ENCODE measurements at places on chromosomes 7 and 10.

- no peak for DNase-seq
These were observed 138.9 kb downstream of the VTI1A start for GRCh38 chr10:112585960-112586359.

- DNase-seq = no peak
These were observed 119.9 kb downstream of the MBL2 start for GRCh38 chr10:52652431-52653262.

DNA sequence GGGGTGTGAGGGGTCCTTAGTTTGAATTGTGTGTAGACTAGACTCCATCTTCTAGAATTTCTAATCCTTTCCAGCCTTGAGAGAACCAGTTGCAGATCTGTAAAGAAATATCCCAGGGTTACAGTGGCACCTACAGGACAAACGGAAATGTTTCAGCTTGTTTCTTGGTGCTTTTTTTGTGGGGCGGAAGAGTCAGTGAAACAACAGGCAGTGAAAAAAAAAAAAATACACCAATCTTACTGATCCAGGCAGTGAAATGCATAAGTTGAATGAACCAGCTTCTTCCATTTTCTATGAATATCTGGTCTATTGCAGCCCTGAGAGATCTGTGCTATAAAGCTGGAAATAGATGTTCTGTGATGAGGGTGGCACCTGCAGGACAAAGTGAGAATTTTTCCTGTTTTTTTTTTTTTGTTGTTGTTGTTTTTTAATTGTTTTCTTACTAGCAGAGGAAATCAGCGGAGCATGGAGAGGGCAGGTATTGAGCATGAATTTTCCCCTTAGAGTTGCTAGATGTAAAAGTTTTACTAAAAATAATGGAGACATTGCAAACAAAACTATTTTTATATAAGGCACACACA, 81.9 kb upstream of the DYNC1I1 start:
- no peak for DNase-seq

DNA sequence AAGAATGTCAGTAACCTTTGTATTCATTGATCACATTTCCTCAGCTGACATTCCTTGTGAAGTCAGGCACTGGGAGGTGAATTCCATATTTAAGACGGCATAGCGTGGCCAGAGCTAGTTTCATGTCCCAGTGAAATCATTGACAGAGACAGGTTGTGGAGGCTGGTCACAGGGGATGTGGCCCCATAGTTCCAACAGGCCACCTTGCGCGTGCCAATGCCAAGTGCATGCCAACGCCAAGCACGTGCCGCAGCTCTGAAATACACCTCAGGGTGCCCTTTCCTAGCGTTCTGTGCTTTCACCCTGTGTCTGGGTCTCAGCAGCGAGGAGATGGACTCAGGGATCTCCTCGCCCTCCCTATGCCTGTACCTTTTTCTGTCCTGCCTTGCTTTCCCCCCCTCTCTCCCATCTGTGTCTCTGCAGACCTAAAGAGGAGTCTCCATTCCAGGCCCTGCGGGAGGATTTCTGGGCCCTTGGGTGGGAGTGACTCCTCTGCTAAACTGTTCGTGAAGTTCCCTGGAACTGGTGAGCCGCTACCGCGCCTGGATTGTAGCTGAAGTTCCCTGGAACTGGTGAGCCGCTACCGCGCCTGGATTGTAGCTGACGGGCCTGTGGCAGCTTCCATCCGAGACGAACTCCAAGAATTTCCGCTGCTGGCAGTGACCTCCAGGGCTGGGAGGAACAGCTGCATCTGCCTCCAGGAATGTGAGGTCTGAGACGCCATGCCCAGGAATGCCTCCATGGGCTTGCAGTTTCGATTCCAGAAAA, 19.7 kb downstream of the AQP1 start:
- no peak for DNase-seq

DNA sequence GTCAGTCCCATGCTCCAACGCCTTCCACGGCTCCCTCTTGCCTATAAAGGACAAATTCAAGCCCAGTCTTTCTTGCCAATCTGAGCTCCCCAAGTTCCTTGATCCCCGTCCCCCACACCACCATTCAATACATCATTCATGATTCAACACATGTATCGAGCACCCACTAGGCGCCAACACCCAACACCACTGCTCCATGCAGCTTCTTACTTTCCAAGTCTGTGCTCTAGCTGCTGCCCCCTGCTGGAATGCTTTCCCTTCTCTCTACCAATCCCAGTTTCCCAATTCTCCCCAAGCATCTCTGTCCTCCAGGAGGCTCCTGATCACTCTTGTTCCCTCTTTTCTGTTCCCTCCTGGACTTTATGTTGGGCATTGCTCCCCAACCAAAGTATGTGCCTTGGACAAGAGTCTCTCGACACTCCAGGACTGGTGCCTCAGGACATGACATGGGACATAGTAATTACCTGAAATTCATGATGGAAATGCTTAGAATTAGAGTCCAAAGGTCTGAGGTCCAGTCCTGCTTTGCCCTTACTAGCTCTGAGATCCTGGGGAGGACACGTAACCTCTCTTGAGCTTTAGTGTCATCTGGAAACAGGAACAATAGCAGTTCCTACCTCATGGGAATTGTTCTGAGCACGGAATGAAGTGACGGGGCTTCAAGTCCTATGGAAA, 172.7 kb downstream of the NEURL1 start:
- no peak for DNase-seq

GRCh38 chr10:69315610-69316312, 37.5 kb downstream of the HK1 start:
- no peak for DNase-seq
